Activated gamma-delta T cell (primary cell): ENCODE measurements at places on chromosomes 7 and 10.

DNA sequence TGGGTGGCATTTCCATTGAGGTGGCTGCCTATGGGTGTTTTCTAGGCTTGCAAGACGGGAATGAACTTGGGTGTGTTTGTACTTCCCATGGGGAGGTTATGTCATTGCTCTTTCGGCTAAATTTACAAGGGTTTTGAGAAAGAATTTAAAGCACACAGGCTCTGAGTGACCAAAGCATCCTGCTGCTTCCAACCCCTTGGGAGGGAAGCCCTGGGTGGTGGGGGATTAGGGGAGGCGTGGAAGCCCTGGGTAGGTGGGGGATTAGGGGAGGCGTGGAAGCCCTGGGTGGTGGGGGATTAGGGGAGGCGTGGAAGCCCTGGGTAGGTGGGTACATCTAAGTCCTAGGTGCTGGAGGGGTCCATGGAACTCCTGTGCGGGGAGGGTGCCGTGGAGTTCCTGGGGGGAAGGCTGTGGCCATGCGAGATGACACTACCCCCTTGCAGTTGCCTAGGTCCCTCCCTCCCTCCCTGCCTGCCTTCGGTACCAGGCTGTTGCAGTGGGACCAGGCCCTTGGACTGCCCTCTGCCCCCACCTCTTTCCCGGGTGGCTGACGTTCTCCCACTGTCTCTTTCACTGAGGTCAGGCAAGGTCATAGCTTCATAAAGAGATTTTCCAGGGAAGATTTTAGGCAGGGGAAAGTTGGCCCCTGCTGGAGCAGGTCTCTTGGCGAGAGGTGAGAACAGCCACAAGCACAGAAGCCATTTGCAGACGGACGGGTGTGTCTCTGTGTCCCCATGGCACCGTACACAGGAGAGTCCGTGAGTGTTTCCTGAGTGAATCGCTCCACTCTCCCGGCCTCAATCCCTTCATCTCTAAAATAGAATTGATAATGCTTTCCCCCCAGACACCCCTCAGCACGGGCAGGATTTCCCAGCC is 19.5 kb downstream of the PRF1 start:
- DNase-seq, result no peak

DNA sequence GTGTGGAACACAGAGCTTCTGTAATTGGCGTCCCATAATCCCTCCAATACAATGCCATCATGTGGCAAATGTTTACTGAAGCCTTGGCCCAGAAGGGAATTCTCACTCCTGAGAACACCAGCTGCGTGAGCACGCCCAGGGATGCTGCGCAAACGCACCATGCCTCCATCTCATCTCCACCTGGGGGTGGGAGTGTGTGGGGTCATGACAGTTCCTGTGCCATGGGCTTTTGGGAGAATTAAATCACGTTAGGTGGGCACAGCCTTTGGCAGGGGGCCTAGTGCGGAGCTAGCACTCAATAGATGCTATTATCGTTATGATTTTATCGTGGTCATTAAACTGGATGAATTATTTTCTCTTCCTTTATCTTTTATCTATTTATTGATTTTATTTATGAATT is 15.8 kb downstream of the WDFY4 start:
- DNase-seq, result no peak

GRCh38 chr7:155527664-155528063 is 18.7 kb downstream of the CNPY1 start:
- no peak for DNase-seq

GRCh38 chr10:115503546-115503945 is 410.4 kb downstream of the ATRNL1 start:
- DNase-seq, result no peak

- no peak for DNase-seq
Observed at GRCh38 chr7:33262476-33262875, 133.1 kb downstream of the BBS9 start.

DNA sequence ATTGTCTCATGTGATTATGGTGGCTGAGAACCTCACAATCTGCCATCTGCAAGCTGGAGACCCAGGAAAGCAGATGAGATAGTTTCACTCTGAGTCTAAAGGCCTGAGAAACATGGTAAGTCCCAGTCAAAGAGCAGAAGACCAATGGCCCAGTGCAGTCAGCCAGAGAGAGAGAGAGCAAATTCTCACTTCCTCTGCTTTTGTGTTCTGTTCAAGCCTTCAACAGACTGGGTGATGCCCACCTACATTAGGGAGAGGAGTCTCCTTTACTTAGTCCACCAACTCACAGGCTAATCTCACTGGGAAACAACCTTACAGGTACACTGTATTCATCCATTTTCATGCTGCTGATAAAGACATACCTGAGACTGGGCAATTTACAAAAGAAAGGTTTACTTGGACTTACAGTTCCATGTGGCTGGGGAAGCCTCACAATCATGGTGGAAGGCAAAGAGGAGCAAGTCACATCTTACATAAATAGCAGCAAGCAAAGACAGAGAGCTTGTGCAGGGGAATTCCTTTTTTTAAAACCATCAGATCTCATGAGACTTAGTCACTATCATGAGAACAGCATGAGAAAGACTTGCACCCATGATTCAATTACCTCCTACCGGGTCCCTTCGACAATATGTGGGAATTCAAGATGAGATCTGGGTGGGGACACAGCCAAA is 4.7 kb upstream of the FRMPD2 start:
- DNase-seq, result no peak

DNA sequence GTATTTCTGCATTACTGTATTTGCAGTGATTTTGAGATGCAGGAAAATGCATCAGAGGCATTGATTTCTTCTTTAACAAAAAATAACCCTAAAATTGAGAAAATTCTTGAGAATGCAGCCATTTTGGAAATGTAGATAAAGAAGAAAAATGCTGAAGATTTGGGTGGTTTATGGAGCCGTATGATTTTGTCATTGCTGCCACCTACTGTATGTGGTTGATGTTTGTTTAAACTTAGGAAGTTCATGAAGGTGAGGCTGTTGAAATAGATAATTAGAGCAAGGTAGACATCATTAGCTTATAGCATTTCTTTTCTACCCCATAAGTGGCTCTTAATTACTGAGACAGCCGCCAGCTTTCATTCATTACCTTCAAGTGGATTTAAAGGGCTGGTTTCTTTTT is 92.1 kb upstream of the SAMD8 start:
- no peak for DNase-seq

- DNase-seq, result no peak
Observed at GRCh38 chr10:67912331-67912946, 28.0 kb downstream of the SIRT1 start.

DNA sequence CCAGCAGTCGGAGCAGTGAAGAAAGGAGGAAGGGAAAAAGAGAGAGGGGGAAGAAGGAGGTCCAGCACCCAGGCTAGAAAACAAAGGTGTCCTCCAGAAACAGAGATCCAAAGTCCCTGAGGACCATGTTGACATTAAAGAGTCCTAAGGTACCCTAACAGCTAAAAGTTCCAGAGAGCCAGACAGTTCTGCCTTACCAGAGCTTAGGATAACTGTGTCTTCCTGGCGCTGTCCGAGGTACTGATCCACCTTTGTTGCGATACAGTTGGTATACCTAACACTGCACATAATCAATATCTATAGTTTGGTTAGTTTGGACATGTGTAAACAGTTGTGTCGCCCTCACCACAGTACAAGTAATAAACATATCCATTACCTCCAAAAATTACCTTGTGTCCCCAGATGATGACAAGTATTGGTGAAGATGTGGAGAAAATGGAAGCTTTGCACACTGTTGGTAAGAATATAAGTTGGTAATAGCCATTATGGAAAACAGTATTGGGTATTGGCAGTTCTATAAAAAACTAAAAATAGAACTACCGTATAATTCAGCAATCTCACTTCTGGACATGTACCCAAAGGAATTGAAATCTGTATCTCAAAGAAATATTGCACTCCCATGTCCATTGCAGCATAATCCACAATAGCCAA is 59.8 kb downstream of the GRID1 start:
- no peak for DNase-seq

- DNase-seq, result no peak
Observed at GRCh38 chr7:75642810-75643486, 95.8 kb downstream of the HIP1 start.

- no peak for DNase-seq
Observed at GRCh38 chr7:6648815-6649104, 11.6 kb downstream of the ZNF316 start.

DNA sequence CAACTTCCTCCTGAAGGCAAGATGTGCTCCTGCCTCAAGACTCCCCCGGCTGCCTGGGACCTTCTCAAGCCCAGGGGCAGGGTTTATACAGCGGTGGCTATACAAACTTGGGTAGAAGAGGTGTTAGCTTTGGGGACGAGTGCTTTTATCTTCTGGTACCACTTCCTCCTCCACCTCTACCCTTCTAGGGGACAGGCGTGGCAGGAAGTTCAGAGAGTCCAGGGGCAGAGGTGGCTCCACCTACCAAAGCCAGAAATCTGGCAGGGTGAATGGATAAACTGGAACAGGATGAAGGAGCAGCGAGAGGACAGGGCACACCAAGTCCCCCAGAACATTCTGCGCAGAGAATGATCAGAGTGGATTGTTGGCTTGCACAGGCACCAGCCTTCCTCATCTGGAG is 24.0 kb upstream of the TM9SF3 start:
- DNase-seq, result no peak

- no peak for DNase-seq
Observed at GRCh38 chr7:139749545-139749944, 28.3 kb downstream of the HIPK2 start.

- no peak for DNase-seq
Observed at GRCh38 chr7:113281223-113281622, 162.9 kb upstream of the SMIM30 start.

DNA sequence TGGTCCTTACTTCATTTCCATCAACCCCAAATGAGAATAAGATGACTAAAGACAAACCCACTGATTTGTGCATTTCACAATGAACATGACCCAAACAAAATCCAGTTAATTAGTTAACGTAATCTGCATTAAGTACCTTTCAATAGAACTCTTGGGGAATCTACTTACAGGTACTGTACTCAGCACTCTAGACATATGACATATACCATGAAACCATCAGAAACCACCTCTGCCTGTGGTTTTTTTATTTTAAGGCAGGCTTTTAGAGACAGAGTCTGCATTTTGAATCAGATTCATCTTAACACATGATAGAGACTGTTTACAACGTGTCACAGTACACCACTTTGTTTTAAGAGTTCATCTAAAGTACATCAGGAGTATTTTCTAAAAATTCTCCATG is 168.4 kb downstream of the BTAF1 start:
- DNase-seq, result no peak

DNA sequence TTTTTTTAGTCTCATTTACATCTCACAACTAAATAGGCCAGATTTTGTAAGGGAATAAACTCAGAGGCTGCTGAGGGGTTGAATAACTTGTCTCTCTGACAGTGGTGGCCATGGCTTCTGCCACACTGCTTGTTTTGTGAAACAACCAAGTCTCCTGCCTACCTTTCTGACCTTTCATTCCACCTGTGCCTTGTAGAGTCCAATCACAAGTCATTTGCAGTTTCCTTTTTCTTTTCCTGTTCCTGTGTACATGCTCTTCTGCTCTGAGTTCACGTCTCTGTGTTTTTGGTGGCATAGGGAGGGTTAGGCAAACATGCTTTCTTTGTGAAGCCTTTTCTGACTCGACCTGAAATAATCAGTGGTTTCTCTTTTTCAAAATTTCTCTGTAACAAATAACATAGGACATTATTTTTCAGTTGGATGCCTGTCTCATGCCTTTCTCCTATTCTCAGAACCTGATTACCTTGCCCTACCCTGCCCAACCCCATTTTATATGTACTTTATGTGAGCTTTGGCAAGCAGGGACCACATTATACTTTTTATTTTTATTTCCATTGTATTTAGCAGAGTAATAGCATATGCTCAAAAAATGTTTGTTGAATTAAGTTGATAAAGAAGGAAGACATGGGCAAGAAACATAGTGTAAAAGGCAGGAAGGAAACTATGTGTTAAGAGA is 81.7 kb downstream of the HDAC9 start:
- DNase-seq, result no peak

- DNase-seq, result no peak
Observed at GRCh38 chr10:133257489-133258065, 19.1 kb downstream of the ADAM8 start.

DNA sequence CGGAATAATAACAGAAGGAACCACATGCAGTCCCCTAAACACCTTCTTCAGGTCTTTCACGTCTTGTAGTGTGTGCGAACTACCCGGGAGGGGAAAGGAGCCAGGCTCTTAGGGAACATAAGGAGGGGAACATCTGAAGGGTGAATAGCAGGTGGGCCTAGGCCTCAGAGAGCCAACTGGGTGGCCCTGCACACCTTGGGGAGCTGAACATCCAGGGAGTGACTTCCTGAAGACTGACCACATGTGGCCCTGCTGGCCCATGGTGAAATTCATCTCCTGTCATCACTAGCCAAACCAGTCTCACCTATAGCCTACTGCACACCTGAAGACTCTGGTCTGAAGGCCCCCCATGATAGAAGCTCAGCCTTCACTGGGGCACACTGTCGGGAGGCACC is 5.6 kb downstream of the CALML3 start:
- no peak for DNase-seq

DNA sequence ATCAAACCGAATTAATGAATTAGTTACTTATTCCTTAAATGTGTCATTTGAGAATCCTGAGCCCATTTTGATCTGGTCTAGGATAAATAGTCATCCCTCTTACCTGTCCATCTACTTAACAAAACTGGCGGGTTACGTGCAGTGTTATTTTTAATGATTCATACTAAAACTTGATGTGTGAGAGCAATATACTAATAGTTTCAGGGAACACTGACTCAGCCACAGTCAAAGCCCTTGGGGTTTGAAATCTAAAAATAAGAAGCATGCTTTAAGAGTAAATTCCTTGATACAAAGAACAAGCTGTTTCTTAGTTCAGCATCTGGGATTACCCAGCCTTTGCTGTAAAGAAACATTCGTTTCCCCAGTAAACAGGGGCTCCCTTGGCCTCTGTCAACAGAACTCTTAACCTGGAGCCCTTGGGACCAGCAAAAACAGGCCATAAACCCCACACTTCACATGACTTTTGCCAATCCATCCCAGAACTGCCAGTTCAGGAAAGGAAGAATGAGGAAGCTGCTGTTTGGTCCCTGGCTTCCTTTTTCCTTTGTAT is 370.6 kb upstream of the IGFBP3 start:
- no peak for DNase-seq

GRCh38 chr10:26780106-26780792 is 80.5 kb downstream of the ABI1 start:
- no peak for DNase-seq

GRCh38 chr7:106392590-106392989 is 107.8 kb upstream of the NAMPT start:
- DNase-seq, result no peak

DNA sequence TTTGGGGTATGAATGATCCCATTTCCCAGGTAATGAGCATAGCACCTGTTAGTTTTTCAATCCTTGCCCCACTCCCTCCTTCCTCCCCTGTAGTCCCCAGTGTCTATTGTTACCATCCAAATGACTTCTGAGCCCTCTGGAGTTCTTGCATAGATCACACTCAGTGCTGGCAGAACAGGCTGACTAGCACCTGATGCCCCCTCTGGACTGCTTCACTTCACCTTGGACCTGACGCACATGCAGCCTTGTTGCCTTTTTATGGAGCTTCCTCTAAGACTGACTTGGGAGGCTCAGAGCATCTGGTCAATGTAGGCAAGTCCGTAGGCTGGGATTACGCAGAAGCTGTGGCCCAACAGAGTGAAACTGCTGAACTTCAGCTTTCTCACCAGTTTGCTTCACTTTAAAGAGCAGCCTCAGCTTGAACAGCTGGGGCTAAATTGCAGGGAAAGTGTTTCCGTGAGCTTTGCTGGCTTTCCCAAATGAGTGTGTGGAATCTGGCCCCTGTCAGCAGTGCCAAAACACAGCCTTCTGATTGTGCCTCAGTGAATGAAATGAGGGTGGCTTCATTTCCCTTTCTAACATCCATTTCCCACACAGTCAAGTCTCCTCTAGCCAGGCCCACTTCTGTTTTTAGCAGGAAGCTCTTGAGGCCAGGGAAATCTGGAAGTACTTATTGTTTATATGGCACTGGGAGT is 48.5 kb downstream of the NXPH1 start:
- no peak for DNase-seq
